ENCODE measurements at places on chromosomes 7 and 10.

GRCh38 chr7:148567524-148567923 lies 23.0 kb upstream of the C7orf33 start:
- no peak for DNase-seq

GRCh38 chr7:29812185-29812876 lies 6.0 kb downstream of the WIPF3 start:
- no peak for DNase-seq

DNA sequence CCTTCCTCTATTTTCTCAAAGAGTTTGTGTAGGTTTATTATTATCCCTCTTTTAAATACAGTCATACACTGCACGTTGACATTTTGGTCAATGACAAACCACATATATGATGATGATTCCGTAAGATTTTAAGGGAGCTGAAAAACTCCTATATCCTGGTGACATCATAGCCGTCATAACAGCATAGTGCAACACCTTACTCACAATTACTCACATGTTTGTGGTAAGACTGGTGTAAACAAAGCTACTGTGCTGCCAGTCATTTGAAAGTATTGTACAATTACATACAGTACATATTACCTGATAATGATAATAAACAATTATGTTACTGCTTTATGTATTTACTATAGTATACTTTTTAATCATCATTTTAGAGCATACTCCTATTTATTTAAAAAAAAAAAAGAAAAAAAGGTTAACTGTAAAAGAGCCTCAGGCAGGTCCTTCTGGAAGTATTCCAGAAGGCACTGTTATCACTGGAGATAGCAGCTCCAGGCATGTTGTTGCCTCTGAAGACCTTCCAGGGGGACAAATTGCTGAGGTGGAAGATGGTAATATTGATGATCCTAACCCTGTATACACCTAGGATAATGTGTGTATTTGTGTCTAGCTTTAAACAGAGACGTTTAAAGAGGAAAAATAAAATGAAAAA lies 123.3 kb upstream of the CDK1 start:
- DNase-seq: no peak

- DNase-seq: no peak
Observed at GRCh38 chr10:127526161-127526560, 22.9 kb upstream of the NPS start.

DNA sequence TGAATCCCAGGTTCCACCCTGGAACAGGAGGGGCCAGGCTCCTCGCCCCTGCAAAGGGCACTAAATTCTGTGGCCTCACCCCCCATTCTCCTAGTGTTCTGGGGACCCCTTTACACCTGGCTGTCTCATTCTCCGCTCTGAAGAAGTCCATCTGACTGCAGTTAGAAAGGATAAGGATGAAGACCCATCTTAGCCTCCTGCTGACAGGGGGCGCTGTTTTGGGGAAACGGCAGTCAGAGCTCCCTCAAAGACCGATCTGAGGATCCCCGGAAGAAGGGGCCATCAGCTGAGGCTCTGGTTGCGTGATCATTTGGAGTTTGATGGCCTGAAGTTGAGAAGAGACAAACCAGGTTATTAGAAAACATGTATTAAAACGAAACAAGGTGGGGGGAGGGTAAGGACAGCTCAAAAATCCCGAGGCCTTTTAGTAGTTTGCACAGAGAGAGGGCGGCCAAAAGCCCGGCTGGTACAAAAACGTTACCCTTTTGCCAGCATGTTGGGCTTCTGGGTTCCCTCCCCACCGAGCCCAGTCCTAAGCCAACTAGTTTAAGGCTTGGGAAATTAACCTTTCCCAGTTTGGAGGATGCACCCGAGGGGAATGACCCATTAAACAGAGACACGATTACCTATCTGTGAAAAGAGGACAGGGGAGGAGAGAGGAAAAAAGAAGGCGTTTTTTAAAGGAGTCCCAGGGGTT lies 102.8 kb downstream of the CHN2 start:
- DNase-seq: no peak

- no peak for DNase-seq
Observed at GRCh38 chr10:37947526-37947925, 28.9 kb downstream of the ZNF25 start.

GRCh38 chr7:127761196-127761595 lies 109.2 kb downstream of the SND1 start:
- no peak for DNase-seq

- no peak for DNase-seq
Observed at GRCh38 chr7:112134039-112134438, 72.2 kb downstream of the DOCK4 start.

- DNase-seq: no peak
Observed at GRCh38 chr7:81298951-81299666, 380.3 kb upstream of the SEMA3C start.

DNA sequence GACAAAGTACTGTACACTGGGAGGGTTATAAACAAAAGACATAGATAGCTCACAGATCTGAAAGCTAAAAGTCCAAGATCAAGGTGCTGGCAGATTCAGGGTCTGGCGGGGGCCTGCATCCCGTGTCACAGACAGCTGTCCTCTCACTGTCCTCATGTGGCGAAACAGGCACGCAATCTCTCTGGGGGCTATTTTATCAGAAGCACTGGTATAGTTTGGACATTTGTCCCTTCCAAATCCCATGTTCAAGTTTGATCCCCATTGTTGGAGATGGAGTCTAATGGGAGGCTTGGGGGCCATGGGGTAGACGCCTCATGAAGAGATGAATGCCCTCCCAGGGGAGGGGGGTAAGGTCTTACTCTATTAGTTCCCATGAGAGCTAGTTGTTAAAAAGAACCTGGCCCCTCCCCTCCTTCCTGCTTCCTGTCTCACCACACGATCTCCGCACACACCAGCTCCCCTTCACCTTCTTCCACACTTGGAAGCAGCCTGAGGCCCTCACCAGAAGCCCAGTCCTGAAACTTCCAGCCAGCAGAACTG lies 72.5 kb upstream of the UCN3 start:
- peak; percentile 78 for DNase-seq

Data from activated CD4-positive, alpha-beta T cell treated with anti-CD3 and anti-CD28 coated beads, Interleukin-2, amount 50 U/mL, for 16 hours (primary cell).